ENCODE measurements at places on chromosomes 5 and 9.
A peak's percentile ranks its signal among the peaks of the same experiment; 100 is the strongest.

DNA sequence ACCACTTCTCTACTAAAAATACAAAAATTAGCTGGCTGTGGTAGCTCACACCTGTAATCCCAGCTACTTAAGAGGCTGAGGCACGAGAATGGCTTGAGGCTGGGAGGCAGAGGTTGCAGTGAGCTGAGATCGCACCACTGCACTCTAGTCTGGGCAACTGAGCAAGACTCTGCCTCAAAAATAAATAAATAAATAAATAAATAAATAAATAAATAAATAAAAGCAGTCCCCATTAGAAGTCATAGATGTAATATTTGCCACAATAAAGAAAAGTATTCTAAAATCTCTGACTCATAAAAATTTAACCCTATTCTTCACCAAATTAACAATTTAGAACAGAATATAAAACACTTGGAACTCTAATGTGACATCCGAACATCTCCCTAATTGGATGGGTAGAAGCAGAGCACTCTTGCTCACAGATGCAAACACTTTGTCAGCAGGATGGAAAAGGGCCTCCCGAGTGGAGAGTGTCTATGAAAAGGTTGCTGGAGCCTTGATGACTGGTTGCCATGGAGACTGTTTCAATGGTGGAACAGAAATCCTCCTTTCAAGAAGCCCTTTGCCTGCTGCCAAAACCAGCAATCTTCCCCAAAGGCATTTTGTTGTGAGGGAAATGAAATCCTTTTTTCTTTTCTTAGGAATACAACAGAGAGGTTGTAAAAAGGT is 38.9 kb upstream of the TRAF1 start:
- DNase-seq = no peak

GRCh38 chr5:102278231-102278630 is 17.9 kb downstream of the SLCO4C1 start:
- DNase-seq = no peak

- no peak for DNase-seq
Measured at GRCh38 chr9:17130291-17130690, 4.5 kb upstream of the CNTLN start.

GRCh38 chr9:29968831-29969230 is 2395.6 kb upstream of the C9orf72 start:
- DNase-seq = no peak

- DNase-seq = no peak
Measured at GRCh38 chr5:417301-418161, 25.4 kb upstream of the EXOC3 start.

- no peak for DNase-seq
Measured at GRCh38 chr5:55225346-55225745, 1.8 kb downstream of the MCIDAS start.

DNA sequence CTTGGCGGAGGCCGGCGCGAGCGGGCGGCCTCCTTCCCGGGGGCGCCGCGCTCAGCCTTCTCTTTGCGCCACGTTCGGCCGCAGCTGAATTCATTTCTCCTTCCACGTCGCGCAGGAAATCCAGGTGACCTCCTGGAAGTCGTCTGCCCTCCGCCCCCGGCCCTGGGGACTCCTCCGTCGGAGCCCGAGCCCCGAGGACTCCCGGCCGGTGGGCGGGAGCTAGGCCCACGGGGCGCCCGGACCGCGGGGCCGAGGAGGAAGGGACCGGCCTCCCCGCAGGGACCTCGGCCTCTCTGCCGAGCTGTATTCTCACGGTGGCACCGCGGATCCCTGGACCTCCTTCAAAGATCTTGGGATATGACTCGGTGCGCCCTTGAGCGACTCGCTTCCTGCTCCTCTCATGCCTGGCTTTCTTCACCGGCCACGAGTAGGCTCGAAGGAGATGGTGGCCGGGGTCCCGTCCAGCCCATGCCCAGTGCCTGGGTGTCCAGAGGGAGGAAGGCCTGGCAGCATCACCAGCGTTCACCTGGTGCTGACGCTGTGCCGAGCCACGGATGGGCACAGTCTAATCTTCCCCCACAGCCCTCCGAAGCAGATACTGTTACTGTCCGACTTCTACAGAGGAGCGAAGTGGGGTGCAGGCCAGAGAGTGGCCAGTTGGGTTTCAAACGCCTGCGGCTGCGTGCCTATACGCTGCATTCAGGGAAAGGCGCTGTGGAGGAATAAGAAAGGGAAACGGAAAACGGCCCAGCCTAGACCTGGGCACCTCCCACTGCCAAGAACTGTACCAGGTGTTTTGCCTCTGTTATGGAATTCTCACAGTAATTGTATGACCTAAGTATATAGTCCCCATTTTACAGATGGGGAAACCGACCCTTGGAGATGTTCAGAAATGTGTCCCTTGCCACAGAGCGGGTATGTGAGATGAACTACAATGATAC is 47.3 kb downstream of the PAX5 start:
- DNase-seq = peak; percentile 24

Data from HEK293T (cell line).